EH (cell line): ENCODE measurements at places on chromosomes 3 and 15.

- DNase-seq, result peak; percentile 100
Observed at GRCh38 chr3:120742198-120742848, at the start of the genes GTF2E1 and RABL3. TSS of gene GTF2E1 (plus strand) at chr3:120742744. CDS start at chr3:120750553, 7,809 bp downstream. TSS of gene RABL3 (minus strand) at chr3:120742516. CDS start at chr3:120742507, 9 bp downstream.

DNA sequence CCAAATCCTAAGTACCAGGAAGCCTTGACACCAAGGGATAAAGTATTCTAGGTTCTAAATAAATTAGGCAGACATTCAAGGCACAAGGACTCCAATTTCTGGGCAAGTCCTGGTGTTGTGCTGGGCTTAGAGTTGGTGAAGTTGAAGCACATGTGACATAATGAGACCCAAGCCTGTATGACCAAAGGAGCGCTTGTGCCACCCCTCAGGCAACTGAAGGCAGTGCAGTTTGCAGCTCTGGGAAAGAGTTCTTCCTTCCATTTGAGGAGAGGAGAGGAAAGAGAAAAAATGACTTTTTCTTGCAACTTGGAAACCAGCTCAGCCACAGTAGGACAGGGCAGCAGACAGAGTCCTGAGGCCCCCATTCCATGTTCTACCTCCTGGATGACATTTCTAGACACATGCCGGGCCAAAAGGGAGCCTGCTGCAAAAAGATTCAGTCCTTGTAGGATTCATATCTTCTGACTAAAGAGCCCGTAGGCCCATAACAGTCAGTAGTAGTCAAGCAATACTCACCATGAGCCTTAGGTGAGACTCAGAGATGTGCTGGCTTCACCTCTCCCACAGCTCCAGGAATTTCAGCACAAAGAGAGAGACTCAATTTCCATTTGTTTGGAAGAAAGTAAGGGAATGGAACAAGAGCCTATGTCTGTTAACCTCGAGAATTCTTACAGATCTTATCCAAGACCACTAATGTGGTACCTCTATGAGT lies 588.8 kb upstream of the BCHE start:
- no peak for DNase-seq

DNA sequence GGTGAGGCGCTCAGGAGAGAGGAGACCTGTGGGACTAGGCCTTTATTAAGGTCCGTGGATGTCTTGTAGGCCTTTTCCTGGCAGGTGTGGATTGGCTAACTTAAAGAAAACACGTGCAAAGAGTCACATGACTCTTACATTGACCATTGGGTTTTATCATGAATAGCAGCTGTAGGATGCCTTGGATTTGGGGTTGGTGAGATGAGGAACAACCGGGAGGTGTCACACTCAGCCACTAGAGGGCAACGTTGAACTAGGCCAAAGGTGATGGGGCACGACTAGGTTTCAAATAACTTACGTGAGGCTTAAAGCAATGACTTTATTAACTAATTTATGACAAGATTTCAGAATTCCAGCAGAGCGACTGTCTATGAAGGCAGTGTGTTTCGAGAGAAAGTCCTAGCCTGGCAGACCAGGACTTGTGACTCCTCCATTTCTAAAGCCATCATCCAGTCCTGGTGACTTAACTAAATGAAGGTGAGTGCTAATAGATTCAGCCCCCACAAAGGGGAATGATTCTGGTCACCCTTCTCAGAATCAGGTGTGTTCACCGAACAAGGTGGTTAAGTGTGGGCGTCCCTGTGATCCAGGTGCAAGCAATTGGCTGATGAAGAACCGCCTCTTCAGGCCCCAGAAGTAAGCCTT lies 345.6 kb downstream of the MCTP2 start:
- no peak for DNase-seq

- no peak for DNase-seq
Observed at GRCh38 chr15:88012233-88012632, 244.3 kb downstream of the NTRK3 start.

GRCh38 chr3:97610626-97611025 lies 153.9 kb upstream of the ARL6 start:
- no peak for DNase-seq

DNA sequence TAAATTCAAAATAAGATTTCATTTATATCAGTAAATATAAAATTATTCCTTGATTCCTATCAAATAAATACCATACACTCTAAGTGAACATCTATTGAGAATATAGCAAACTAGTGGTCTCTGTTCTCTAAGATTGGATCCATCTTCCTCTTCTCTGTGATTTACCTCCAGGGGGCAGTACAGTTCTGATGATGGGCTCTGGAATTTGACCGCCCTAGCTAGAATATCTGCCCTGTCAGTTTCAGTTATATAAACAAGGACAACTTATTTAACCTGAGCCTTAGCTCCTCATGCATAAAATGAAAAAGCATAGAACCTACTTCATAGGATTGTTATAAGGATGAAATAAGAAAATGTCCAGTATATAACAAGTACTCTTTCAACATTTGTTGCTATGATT lies 171.1 kb upstream of the CCDC54 start:
- DNase-seq, result peak; percentile 73

GRCh38 chr15:36777926-36778325 lies 198.5 kb downstream of the CDIN1 start:
- peak; percentile 60 for DNase-seq

GRCh38 chr3:26712211-26713026 lies 89.8 kb downstream of the LRRC3B start:
- DNase-seq, result peak; percentile 1

DNA sequence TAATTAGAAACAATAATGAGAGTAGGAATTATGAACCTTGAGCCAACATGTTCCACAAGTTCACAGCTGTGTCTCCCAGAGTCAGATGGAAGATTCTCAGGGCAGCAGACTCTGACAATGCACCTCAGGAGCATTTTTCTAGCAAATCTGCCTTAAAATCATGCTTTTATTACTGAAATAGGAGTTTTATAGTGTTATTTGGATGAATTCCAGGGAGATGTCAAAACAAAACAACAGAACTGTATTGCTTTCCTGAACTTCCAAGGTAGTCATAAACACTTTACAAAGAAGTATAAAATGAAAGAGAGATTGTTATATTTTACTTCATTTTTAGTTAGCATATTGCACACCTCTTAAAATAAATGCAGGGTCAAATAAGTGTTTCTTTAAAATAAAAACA lies 77.0 kb downstream of the P3H2 start:
- DNase-seq, result no peak

DNA sequence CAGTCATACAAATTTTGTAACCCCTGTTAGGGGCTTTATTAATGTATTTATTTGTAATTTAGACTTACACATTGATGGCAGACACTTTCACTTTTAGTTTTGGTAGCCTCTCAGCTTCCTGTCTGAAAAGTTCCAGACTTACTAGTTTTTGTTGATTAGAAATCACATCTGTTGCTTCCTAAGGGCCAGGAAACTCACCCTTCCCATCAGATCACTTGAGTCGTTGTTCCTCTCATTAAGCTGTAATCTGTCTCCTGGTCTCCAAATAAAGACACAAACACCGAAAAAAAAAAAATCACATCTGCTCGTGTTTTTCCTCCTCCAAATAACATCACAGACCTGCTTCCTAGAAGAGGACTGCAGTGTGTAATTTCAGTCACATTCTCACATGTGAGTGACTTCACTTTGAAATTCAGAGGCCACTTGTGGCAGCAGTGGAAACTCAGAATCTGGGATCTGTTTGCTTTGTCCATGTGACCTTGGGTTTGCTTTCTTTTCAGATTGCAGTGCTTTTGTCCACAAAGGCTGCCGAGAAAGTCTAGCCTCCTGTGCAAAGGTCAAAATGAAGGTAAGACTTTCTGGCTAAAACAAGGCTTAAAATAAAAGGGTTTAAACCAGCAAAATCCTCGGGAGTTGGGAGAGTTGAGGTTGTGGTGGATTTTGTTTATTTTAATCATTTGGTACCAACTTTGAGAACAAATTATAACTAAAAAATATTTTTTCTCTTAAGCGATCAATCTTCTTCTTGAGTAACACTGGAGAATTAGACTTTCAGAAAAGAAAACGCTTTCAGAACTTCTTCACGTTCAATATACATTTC lies 87.0 kb downstream of the KLHL25 start:
- DNase-seq, result peak; percentile 42

DNA sequence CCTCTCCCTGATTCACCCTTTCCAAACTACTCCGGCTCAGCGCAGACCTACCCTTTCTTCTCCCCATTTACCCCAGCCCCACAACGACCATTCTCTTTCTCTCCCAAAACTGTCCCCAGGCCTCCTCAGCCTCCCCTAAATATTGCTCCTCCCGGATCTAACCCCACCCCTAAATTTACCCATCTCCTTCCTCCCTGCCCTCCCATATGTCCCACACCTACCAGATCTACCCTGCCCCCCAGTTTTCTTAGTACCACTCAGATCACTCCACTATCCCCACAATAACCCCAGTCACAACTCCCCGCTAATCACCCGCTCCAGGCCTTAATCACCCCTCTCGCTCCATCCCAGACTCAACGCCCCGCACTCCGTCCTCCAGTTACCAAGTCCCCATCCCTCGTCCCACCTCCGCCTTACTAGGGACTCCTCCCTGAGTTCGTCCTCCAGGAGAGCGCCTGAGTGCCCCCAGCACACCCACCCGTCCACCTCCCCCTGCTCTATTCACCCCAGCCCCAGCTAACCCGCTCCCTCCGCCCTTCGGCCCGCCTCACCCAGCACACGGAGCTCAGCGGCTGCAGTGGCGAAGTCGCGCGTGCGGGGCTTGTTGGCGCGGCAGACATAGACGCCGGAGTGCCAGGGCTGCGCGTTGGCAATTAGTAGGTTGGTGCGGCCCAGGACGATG lies 18.6 kb upstream of the IGDCC3 start:
- DNase-seq, result no peak

GRCh38 chr3:8336456-8336855 lies 165.2 kb upstream of the LMCD1 start:
- no peak for DNase-seq

- peak; percentile 83 for DNase-seq
Observed at GRCh38 chr15:41917767-41918430, 24.0 kb upstream of the SPTBN5 start.

GRCh38 chr3:45362758-45363157 lies 25.6 kb upstream of the LARS2 start:
- peak; percentile 27 for DNase-seq

DNA sequence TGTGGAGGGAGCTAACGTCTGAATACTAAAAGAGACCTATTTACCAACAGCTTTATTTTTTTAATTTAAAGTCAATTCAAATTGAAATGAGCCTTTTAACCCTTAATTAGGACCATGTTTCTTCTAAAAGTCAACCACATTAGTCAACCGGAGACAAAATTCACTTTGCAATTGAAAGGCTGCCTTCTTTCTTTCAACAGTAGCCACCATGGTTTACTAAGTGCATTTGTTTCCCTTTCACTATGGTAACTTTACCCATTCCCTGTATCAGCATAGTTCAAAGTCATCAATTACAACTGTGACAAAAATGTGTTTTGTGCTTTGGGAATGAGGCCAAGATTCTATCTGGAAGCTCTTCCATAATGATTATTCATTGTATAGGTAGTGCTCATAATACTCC lies 225.4 kb downstream of the EPHA3 start:
- DNase-seq, result no peak

DNA sequence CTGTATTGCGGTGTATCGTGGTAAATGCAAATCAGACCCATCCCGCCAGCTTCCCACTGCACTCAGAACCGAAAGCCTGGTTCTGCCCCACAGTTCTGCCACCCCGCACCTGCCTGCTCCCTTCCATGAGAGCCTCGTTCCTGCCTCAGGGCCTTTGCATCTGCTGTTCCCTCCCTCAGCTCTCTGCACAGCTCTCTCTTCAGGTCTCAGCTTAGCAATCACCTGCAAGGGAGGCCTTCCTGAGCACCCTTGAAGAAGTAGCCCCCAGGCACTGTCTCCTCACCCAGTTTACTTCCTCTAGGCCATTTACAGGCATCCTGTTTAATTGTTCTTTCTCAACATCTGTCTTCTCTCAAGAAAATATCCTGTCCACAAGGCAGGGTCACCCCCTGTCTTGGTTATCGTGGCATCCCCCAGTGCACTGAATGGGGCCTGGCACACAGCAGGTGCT lies 13.3 kb upstream of the IQSEC1 start:
- DNase-seq, result no peak

GRCh38 chr3:132380920-132381319 lies 36.4 kb upstream of the DNAJC13 start:
- peak; percentile 17 for DNase-seq

- no peak for DNase-seq
Observed at GRCh38 chr3:26229801-26230200, 392.8 kb upstream of the LRRC3B start.

- no peak for DNase-seq
Observed at GRCh38 chr3:65259946-65260345, 572.1 kb upstream of the ADAMTS9 start.

- peak; percentile 54 for DNase-seq
Observed at GRCh38 chr15:41408234-41408641, 5.9 kb upstream of the NDUFAF1 start.

- DNase-seq, result peak; percentile 46
Observed at GRCh38 chr3:113212150-113212843, 940 bp downstream of the BOC start.

DNA sequence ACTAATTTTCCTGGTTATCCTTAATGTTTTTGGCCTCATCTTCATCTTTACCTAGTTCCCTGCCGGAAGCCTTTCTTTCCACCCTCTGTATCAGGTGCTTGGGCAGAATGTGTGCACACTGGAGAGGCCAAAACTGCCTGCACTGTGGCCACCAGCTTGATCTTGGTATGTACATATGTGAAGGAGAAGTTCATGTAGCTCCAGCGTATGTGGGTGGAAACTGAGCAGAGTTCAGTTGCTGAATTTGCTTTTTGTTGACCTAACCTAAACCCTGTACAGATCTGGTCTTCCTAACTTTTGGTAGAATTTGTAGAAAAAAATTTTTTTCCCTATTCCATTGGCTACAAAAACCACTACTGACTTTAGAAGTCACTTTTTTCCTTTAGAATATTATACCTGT lies 65.9 kb upstream of the IGSF10 start:
- no peak for DNase-seq

DNA sequence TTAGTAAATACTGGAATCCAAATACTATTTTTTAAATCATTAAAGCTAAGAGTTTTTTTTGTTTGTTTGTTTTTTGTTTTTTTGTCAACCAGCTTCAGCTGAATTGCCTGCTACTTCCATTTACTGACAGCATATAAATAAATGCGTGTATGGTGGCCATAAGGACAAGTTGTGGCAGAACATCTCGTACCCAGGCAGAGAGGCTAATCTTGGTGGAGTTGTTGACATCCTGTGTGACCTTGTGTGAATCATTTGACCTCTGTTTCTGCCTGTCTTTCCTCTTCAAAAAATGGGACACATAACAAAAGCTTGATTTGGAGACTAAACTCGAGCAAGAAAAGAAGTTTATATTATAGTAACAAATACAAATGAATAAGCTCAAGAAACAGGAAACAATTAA lies 734.2 kb downstream of the MCTP2 start:
- no peak for DNase-seq

GRCh38 chr3:122880624-122881023 lies 85.8 kb downstream of the SLC49A4 start:
- no peak for DNase-seq

- DNase-seq, result no peak
Observed at GRCh38 chr3:72182206-72182605, 397.3 kb upstream of the PROK2 start.

DNA sequence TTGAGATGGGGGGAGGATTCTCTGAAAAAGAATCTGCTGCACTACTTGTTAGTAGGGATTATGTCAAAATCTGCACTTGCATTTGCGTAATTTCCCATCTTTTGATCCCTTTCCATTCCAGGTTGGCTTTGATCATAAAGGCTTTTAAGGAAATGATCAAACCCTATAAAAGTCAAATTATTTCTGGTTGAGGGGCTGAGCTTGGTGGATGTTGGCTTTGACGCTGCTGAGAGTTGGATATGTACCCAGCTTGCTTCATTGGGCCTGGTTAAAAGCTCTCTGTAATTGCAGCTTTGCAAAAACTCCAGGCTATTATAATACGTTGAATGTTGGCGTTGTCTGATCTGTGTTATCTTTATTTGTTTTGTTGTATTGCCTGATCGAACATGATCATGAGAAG lies 12.0 kb downstream of the LRRC3B start:
- no peak for DNase-seq

GRCh38 chr3:134374791-134375581 lies 739 bp upstream of the AMOTL2 start:
- DNase-seq, result peak; percentile 84
